HuH-7.5 (cell line): ENCODE measurements at places on chromosomes 5 and 9.

GRCh38 chr5:91586232-91586631 is 203.1 kb upstream of the ARRDC3 start:
- no peak for DNase-seq

- DNase-seq: no peak
These were observed 3.8 kb upstream of the MSMP start for GRCh38 chr9:35757892-35758275.

DNA sequence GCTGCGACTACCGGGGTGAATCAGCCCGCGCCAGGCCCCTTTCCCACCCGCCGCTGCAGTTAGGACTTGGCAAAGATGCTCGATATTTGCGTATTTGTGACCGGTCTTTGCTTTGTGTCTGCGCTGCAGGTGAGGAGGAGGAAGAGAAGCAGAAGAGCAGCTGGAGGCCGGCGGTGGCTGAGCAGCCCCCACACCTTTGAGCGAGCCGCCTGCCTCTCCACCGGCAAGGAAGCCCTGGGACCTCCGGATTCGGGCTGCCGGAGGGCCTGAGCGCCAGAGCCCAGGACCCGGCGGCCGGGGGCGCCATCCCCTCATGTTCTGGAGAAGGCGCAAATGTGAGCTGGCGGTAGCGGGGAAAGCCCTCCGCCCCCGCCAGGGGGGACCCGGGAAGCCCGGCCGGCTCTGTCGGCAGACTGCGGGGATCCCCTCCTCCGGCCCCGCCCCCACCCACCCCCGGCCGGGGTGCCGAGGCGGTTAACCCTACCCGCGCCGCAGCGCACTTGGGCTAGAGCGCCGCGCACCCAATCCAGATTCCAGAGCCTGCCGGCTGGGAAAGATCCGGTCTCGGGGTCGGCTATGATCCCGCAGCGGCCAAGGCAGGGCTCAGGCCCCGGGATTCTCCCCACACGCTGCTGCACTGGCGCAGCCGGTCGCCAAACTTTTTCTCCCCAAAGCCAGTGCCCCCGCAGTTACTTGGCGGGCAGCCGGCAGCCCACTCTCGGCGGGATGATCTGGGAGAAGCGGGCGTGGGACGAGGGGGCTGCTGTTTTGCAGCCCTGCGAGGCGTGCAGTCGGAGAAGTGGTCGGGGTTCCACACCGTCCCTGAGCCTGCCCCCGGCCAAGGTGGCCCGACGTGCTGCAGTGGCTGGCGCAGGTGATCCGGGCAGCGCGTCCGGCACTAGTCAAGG is 800 bp upstream of the KCNN2 start:
- DNase-seq: no peak

DNA sequence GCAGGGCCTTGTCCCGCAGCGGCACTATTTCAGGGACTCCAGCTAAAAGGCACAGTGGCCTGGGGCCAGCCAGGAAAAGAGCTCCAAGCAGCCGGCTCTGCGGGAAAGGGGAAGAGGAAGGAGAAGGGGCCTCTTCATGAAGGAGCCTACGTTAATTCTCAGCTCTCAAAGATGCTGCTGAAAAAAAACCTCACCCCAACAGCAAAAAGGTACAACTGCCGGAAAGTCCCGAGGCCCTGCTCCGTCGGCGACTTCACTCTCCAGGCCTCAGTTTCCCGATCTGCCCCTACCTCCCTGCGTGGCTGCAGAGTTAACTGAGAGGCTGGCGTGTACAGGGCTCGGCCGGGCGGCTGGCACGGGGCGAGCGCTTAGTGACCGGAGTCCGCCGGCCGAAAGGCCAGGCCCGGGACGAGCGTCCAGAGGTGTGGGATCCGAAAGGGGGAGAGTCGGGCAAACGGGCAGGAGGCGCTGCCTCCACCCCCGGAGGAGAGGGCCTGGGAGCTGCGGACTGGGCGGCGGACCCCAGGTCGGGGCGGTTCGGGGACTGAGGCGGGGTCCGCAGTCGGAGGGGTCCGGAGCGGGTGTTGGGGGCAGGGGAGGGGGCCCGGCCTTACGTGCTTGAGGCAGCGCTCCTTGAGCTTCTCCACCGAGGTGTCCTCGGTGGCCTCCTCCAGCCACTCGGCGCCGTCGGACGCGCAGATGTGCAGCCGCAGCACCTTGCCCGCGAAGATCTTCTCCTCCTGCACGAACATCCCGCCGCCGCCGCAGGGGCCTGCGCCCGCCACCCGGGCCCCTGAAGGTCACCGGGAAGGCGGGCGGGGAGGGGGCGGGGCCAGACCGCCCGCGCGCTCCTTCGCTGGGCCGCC is 529 bp downstream of the UBAC1 start:
- DNase-seq: peak; percentile 79

DNA sequence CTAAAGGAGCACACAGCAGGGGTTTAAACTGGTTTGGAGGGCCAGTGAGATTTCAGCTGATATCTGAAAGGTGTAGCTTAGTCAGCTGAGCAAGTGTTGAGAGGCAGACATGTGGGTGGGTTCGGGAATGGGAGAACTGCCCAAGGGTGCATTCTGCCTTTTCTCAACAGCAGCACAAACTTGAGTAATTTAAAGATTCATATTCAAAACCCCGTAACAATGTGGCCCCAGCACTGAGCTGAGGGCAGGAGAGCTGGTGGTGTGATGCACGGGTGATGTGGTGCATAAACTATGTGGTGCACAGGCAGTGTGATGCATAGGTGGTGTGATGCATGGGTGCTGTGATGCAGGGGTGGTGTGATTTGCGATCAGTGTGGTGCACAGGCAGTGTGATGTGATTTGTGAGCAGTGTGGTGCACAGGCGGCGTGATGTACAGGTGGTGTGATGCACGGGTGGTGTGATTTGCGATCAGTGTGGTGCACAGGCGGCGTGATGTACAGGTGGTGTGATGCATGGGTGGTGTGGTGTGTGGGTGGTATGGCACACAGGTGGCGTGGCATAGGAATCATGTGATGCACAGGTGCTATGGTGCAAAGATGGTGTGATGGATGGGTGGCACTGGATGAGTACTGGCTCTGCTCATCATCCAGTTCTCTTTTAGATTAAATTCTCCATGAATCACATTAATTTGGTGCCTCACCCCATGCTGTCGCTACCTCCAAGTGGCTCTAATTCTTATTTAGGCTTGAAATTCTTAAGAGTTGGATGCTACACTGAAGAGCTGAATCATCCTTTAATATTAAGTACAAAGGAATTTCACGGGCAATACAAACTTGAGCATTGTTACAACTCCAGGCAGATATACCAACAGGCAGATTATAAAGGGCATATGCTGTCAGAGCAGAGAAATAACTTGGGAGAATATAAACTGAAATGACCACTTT is 53.6 kb downstream of the DAP start:
- DNase-seq: no peak

DNA sequence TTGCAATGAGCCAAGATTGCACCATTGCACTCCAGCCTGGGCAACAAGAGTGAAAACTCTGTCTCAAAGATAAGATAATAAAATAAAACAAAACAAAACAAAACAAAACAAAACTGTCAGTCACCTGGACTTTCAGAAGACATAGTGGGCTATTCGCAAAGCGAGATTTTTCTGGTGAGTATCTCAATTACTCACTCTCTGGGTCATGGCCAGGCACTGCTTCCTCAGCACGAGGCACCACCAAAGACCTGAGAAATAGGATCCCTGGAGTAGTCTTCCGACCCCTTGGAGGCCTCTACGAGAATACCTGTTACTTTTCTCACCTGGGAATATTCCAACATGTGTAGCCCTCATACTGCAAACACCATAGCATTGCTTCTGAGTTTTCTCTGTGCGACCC is 201.7 kb upstream of the ZNF618 start:
- DNase-seq: no peak

DNA sequence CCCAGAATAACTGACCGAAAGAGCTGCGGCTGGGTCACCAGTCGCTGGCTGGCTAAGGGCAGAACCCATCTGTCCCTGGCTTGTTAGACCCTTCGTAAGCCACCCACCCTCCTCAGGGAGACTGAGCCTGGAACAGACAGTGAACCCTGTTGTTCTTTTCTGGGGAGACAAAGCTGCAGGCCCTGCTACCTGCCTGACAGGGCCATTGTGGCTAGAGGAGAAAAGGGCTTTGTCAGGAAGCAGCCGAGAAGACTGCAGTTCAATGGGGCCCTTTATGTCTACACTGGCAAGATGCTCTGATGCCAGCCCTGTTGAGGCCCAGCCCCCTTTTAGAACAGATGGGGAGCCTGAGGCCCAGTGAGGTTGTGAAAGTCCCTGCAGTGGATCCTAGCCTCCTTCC is 3.7 kb upstream of the NIPAL4 start:
- DNase-seq: no peak

DNA sequence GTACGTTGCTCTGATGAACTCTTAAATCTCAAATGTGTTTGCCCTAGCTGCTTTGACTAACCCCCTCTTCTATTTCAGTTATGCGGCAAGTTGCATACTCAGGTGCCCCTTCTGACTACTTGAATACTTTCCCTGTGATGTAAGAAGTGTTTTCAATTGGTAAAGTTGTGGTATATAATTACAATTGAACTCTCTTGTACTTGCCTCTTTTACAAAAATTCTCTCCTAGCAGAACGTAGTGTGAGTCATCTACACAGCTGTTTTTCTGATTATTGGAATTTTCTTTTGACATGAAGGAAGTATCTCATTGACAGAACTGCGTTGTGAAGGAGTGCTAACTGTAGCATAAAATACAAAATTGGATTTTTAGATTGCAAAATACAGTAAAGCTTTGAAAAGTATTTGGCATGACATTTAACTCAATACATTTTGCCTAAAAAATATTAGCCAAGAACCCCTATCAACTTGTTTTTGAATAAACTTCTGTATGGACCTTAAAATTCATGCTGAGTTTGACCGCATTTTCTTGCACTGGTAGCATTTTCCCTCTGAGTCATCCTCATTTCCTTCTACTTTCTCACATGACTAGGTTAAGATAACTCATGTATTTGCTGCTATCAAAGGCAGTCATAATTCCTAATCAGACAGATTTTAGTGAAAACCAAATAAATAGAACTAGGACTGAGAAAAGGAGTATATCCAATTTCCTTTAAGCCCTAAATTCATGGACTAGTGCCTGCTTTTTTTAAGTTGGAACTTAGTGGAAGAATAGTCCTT is 6.3 kb downstream of the CRHBP start:
- no peak for DNase-seq

GRCh38 chr5:159441441-159441840 is 111.2 kb upstream of the IL12B start:
- peak; percentile 9 for DNase-seq

GRCh38 chr5:115274584-115274983 is 11.9 kb upstream of the PGGT1B start:
- no peak for DNase-seq

- no peak for DNase-seq
These were observed 114.4 kb downstream of the ANKRD18B start for GRCh38 chr9:33638391-33638915.

DNA sequence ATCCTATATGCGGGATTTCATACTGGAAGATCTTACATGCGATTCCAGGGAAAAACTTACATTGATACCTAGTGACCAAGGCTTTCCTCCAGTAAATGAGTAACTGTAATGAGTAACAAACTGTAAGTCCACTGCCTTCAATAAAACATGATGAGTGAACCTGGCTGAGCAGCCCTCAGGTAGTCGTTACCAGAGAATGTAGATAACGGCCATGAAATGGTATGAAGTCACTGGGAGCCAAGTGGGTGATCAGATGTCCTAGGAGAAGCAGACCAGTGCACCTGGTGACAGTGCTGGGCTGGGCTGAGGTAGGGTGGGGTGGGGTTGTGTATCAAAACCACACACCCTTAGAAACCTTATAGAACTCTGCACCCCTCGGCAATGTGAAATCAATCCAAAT is 203.6 kb downstream of the ALDH1A1 start:
- DNase-seq: no peak

- no peak for DNase-seq
These were observed 330.7 kb upstream of the DAB2 start for GRCh38 chr5:39755452-39755851.

GRCh38 chr9:129381481-129381957 is 203.5 kb upstream of the IER5L start:
- DNase-seq: no peak

- no peak for DNase-seq
These were observed 48.2 kb downstream of the FRMD3 start for GRCh38 chr9:83489961-83490360.

DNA sequence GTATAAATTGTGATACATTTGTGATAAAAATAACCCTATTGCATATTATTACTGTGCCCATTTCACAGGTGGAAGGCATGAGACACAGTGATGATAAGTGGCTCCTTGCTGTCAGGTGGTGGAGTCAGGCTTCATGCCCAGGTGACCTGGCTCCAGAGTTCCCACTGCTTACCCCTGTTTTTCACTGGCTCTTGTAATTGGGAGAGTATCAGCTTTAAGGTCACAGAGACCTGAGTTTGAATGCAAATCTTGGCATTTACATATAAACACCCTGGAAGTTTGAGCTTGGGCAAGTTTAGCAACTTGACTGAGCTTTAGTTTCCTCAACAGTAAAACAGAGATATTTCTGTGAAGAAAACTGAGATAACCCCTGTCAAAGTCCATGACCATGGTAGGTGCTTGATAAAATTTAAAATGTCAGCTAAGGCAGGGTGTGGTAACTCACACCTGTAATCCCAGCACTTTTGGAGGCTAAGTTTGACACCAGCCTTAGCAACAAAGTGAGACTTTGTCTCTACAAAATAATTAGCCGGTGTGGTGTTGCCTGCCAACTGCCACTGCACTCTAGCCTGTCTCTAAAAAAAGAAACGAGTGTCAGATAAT is 29.2 kb downstream of the MAT2B start:
- no peak for DNase-seq

DNA sequence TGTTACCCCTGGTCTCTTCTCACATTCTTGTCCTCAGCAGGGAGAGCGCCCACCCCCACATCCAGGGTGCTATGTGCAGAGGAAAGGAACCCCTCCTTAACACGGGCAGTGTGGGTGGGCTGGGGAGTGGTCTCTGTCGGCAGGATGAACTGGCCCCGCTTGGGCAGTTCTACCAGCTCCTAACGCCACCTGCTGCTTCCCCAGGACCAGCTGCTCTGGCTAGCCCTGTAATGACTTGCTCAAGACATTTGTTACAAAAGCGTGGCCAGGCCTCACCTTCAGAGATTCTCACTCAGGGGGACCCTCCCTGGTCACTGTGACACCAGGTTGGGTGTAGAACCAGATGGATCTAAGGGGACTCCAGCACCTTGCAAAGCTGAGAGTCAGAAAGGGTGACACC is 82.4 kb downstream of the HMCN2 start:
- DNase-seq: no peak

- no peak for DNase-seq
These were observed 38.2 kb downstream of the PAPPA start for GRCh38 chr9:116191576-116192415.

DNA sequence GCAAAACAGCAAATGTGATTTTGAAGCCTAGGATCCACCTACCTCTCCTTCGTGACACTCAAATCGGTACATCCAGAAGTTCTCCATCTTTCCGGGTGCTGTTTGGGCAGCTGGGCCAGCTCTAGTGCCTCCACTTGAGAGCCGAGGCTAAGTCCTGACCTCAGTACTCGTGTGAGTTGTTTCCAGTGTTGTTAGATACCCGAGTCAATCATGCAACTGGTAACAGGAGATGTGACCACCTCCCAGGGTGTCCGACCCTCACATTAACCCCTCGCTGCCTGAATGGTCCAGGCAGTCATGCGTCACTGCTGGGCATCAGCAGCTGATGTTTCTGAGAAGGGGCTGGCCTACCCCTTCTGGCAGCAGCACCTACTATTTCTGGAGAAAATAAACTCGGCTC is 170.3 kb downstream of the ENTREP1 start:
- no peak for DNase-seq
